ENCODE measurements at places on chromosomes 2 and 18.
A peak's percentile ranks its signal among the peaks of the same experiment; 100 is the strongest.

DNA sequence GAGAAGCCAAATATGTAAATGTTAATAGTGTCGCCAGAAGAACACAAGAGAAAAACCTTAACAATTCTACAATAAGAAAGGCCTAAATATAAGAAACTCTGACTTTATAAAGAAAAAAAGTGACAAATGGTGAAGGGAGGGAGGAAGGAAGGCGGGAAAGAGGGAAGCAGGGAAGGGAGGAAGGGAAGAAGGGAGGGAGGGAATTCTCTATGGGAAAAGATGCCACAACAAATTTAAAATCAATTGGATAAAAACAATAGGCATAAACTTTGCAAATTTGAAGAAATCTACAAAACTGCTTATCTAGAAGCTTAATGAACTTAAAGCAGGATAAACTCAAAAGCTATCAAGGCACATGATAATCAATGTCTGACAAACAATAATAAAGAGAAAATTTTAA is 16.9 kb downstream of the NBAS start:
- no peak for DNase-seq

DNA sequence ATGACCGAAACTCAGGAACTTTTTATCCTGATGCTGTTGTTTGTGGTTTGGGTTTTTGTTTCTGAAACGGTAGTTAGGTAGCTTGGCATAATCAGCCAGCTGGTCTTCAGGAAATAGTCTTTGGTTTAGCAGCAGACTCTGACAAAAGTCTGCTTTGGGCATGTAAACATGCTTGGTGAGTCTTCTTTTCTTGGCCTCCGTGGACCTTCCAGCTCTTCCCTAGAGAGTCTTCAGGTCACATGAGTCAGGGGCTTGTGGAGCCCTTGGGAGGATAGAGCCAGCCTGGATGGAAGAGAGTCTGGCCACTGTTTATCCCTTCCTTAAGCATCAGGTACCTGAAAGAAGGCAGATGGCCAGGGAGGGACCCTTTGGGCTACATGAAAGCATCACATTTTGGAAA is 154.5 kb downstream of the MGAT5 start:
- no peak for DNase-seq

GRCh38 chr2:69214898-69215297 is 172.1 kb downstream of the GFPT1 start:
- DNase-seq: peak; percentile 71

- DNase-seq: no peak
Measured at GRCh38 chr2:109254174-109254904, 125.3 kb downstream of the SH3RF3 start.

GRCh38 chr2:39665811-39666490 is at the start of gene TMEM178A:
Gene TMEM178A (plus strand): TSS chr2:39665917. CDS start chr2:39665975, 58 bp downstream.
- DNase-seq: peak; percentile 20

- DNase-seq: peak; percentile 14
Measured at GRCh38 chr2:142602418-142602989, 275.0 kb upstream of the KYNU start.
